ENCODE measurements at places on chromosomes 6 and 20. TPM values are rescaled to one million over a fixed set of nuclear protein-coding genes. Genes with fewer than 3 reads are reported as not detected.

Gene CEP43
- 41.4 TPM for total RNA-seq

Gene WFDC12
- not detected for total RNA-seq

Gene BPIFA1
- not detected for total RNA-seq

Gene CYP24A1
- total RNA-seq: 1.5 TPM

Gene LY6G6D
- not detected for total RNA-seq

Gene C20orf144
- 0.24 TPM for total RNA-seq

Gene DEFB132
- not detected for total RNA-seq

Gene LCA5
- 5.4 TPM for total RNA-seq
